ENCODE measurements at places on chromosomes 1 and 21.

DNA sequence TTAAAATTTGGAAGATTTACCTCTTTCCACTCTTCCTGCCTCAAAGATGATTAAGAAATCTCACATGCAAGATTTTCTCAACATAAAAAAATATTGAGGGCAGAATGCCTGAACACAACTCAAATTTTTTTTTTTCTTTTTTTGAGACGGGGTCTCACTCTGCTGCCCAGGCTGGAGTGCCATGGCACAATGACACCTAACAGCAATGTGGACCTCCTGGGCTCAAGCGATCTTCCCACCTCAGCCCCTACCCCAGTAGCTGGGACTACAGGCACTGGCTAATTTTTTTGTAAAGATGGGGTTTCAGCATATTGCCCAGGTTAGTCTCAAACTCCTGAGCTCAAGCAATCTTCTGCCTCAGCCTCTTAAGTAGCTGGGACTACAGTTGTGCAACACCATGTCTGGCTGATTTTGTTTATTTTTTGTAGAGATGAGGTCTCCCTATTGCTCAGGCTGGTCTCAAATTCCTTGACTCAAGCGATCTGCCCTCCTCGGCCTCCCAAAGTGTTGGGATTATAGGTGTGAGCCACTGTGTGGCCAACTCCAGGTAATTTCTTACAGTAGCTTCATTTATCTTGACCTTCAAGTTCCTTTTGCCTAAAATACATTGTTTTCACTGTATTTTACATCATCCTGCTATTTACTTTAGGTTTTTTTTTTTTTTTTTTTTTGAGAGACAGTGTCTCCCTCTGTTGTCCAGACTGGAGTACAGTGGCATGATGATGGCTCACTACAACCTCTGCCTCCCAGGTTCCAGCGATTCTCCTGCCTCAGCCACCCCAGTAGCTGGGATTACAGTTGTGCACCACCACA is 10.4 kb downstream of the NUCKS1 start:
- no peak for DNase-seq

DNA sequence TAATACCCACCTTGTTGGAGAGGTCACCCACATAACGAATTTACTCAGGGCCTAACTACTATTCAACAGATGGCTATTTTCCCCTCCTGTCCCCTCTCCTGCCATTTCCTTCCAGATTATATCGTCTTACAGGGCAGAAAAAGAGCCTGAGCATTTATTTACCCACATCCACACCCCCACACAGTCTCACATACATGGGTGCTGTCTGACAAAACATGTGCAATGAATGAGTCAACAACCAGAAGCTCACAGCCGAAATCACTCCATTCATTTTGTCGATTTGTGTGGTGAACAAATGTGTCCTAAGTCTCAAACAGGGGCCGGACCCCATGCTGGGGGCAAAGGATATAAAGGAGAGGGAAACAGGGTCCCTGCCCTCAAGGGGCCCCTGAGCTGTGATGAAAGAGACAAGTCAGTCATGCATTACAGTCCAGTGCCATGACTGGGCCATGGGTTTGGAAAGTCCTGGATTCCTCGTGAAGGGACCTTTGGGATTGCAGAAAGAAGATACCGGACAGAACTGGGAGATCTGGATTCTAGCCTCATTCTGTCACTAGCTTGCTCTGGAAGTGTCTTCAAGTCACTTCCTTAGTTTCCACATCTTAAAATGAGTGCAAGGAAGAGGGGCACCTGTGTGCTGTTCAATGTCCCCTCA is 16.4 kb upstream of the ZNF683 start:
- DNase-seq: no peak

- no peak for DNase-seq
These were observed 5.8 kb downstream of the SERINC2 start for GRCh38 chr1:31418626-31419323.

DNA sequence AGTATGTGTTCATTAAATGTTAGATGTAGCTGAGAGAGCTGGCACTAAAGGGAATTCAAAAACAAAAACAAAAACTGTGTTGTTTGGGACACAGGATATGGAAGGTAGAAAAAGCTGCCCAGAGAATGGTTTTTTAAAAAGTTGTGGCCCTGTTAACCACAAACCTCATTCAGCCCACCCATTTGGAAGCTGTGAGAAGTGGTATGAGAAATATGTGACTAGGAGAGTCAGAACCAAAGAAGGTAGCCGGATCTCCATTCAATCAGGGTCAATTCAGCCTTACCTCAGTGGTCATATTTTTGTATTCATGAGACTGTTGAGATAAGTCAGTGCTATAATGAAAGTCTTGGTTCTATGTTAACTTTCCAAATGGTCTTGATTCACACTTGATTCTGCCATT is 29.8 kb upstream of the CACYBP start:
- DNase-seq: no peak

DNA sequence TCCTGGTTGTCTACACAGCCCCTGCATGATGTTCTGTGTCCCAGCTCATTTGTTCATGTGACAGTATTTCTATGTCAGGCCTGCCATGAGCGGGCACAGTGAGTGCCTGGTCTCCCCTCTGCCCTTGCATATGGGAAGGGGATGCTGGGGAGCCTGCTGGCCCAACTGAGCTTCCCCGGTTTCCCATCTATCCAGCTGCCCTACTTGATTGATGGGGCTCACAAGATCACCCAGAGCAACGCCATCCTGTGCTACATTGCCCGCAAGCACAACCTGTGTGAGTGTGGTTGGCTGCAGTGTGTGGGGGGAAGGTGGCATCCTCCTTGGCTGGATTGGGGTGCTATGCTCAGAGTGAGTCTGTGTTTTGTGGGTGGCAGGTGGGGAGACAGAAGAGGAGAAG is 1.5 kb downstream of the GSTM4 start:
- DNase-seq: no peak

- peak; percentile 26 for DNase-seq
These were observed 15.2 kb downstream of the NR5A2 start for GRCh38 chr1:200042552-200043335.

GRCh38 chr1:236303675-236304074 is 21.9 kb upstream of the ERO1B start:
- DNase-seq: peak; percentile 28

DNA sequence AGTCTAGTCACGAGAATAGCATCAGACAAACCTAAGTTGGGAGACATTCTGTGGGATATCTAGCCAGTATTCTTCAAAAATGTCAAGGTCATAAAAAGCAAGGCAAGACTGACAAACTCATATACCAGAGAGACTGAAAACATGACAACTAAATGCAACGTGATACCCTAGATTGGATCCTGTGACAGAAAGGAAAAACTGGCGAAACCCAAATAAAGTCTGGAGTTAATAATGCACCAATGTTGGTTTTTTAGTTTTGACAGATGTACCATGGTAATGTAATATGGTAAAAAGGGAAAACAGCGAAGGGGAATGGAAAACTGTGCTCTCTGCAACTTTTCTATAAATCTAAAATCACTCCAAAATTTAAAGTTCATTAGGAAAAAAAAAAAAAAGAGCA is 64.5 kb downstream of the EPS15 start:
- DNase-seq: no peak

- DNase-seq: peak; percentile 26
These were observed 763.1 kb downstream of the USP25 start for GRCh38 chr21:16492892-16493291.

- DNase-seq: no peak
These were observed 18.8 kb upstream of the UBXN10 start for GRCh38 chr1:20167126-20167525.

DNA sequence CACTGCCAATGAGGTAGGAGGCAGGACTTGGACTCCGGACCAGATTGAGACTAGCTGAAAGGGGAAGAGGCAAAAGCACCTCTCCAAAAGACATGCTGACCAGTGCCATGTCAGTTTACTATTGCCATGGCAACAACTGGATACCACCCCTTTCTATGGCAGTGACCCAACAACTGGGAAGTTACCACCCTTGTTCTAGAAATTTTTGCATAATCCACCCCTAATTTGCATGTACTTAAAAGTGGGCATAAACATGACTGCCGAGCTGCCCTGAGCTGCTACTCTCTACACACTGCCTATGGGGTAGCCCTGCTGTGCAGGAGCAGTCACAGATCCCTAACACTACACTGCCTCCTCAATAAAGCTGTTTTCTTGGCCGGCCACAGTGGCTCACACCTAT is 19.0 kb upstream of the SLC6A9 start:
- DNase-seq: peak; percentile 27

- peak; percentile 49 for DNase-seq
These were observed 15.3 kb downstream of the SYF2 start for GRCh38 chr1:25217015-25217414.

Data from hematopoietic multipotent progenitor cell treated with erythropoietin and hydrocortisone succinate and interleukin-3 and kit ligand, for 4 days (in vitro differentiated cells).